Epithelial cell of esophagus (primary cell): ENCODE measurements at places on chromosomes 3 and 15.

- no peak for DNase-seq
Measured at GRCh38 chr15:93245661-93246042, 156.6 kb upstream of the RGMA start.

GRCh38 chr3:5489536-5489935 is 302.0 kb downstream of the EDEM1 start:
- DNase-seq, result no peak

DNA sequence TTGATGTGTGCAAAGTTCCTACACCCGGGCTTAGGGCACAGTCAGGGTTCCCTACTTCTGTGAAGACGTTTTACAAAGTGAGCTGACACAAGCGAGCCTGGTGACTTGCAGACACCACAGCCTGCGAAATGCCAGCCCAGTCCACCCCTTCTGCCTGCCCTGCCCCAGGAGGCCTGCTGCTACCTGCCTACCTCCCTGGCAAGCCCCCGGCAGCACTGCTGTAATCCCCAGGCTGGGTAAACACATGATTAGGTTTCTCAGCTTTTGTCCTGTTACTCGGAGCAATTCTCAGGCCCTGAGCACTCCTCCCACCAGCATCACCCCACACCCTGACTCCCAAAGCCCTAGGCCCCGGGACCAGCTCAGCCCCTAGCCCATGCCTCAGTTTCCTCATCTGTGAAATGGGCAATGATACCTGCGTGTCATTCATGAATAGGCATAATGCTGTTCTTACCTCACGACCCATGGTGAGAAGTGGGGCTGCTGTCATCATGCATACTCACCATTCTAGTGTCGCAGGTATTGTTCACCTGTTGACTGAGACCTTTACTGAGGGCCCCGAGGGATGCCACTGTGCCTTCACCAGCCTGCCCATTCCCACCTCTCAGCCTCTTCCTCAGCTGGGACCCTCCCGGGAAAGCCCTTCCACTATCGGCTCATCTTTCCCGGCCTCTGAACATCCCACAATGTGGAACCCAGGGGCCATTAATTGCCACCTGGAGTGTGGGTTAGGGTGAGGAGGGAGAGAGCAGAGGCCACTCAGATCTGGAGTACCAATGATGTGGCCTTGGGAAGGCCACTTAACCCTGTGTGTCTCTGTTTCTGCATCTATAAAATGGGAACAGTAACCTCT is 31.5 kb upstream of the SLC6A6 start:
- peak; percentile 87 for DNase-seq

- no peak for DNase-seq
Measured at GRCh38 chr3:139737682-139738361, 60.0 kb upstream of the NMNAT3 start.

DNA sequence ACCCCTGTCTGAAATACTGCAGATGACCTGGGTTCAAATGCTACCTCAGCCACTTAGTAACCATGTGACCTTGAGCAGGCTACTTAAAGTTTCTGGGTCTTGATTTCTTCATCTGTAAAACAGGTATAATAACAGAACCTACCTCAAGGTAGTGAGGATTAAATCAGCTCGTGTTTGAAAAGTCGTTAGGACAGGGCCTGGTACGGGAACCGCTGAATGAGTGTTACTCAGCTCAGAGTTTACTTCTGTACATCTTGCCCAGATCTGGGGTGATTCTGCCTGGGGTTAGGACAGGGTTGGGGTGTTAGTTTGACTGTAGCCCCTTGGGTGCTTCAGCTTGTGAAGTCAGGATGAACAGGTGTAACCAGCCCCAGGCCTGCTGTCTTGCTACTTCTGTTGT is 1.8 kb downstream of the SEMA4B start:
- DNase-seq, result no peak

DNA sequence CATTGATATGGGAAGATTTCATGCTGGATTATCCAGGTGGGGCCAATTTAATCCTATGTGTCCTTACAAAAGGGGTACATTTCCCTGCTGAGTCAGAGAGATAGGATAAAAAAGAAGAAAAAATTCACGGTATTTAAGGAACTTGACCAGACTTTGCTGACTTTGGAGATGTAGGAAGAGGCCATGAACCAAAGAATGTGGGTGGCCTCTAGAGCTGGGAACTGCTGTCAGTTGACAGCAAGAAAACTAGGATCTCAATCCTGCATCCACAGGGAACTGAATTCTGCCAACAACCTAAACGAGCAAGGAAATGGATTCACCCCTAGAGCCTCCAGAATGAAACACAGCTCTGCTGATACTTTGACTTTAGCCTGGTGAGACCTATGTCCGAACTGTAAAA is 148.1 kb upstream of the SLC24A5 start:
- no peak for DNase-seq

GRCh38 chr3:128382221-128382807 is 84.4 kb downstream of the DNAJB8 start:
- DNase-seq, result no peak

- DNase-seq, result no peak
Measured at GRCh38 chr15:100560323-100560722, 31.6 kb upstream of the CERS3 start.

GRCh38 chr3:18194431-18194830 is 230.7 kb downstream of the SATB1 start:
- peak; percentile 28 for DNase-seq

GRCh38 chr3:129317014-129317771 is 38.5 kb downstream of the HMCES start:
- DNase-seq, result no peak

- DNase-seq, result peak; percentile 31
Measured at GRCh38 chr15:76866716-76867321, 38.3 kb downstream of the SCAPER start.

GRCh38 chr15:92984161-92984560 is 84.0 kb downstream of the CHD2 start:
- DNase-seq, result no peak

DNA sequence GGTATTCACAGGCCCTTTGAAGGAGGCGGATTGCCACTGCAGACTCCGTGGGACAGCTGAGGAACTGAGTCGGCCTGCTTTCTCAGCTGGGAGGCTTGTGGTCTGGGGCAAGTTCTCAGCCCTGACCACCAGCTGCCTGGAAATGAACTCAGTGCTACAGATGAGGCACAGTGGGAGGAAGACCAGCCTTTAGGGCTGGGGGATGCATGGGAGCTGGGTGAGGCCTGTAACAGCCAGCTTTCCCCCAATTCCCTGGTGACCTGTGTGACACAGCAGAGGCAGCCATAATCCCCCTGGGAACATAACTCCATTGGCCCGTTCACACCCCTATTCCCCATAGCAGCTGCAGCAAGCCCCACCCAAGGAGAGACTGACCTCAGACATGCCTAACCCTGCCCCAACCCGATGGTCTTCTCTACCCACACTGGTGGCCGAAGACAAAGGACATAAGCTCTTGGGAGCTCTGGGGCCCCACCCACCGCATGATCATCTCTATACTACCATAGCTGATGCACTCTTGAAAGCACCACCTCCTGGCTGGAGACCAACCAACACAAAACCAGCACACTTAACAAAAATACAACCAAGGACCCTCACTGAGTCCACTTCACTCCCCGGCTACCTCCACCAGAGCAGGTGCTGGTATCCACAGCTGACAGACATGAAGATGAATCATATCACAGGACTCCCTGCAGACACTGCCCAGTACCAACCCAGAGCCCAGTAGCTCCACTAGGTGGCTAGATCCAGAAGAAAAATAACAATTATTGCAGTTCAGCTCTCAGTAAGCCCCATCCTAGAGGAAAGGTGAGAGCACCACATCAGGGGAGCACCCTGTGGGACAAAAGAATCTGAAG is 24.9 kb downstream of the ZMAT3 start:
- peak; percentile 36 for DNase-seq

DNA sequence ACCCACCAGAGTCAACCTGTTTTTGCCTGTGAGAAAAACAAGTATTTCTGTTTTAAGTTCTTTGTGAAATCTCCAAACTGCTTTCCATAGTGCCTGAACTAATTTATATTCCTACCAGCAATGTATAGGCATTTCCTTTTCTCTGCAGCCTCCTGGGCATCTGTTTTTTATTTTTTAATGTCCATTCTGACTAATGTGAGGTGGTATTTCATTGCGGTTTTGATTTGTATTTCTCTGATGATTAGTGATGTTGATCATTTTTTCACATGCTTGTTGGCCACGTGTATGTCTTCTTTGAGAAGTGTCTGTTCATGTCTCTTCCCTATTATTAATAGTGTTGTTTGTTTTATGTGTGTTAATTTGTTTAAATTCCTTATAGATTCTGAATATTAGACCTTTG is 820.5 kb downstream of the MCTP2 start:
- no peak for DNase-seq

DNA sequence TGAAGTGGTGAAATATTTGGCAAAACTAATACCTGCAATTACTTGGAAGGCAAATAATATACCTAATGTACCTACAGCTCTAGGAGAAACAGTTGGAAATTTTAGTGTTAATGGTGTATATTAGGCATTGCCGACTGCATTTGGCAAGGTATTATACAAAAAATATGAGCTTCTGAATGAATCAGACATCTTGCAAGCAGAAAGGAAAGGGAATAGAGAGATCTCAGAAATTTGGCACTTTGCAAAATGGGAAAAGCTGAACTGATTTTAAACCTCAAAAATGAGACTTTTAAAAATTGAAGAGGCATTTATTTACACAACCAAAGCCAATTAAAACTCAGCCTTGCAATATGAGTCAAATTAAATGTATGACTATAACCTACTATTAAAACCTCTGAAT is 40.2 kb upstream of the C15orf61 start:
- DNase-seq, result no peak

DNA sequence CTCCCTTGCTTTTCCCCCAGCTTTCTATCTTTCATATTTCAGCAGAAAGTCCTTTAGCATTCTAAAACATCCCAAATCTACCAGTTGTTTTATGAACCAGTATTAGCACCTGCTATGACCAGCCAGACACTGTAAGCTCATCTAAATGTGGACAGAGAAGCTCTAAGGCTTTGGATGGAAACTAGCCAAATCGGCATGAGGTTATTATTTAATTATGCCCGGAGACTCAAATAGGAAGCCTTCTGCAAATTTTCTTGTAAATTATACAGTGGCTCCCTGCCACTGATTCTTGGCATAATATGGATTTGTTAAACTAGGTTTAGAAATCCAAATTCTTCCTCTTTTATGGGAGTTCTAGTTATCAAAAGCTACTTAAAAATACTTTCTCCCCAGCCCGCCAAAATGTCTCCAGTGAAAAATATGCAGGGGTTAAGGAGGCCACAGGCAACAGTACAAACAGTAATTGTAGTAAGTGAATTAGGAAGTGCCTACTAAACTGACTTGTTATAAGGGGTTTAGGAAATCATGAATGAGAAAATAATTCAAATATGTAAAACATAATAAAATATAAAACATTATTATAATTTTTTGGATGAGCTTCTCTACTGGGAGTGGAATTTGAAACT is 15.4 kb downstream of the MYH15 start:
- DNase-seq, result no peak

DNA sequence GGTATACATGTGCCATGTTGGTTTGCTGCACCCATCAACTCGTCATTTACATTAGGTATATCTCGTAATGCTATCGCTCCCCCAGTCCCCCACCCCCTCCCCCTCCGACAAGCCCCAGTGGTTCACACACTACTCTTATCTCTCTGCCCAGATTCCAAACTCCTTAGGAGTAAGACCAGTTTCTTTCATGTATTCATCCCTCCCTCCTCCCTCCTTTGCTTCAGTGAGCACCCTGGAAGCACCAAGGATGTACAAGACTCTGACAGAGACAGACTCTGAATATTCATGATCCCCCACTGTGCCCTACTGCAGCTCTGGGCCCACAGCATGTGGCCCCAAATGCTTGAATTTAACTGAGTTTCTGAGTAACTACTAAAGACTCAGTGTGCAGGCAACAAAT is 113.8 kb upstream of the RAD18 start:
- no peak for DNase-seq

DNA sequence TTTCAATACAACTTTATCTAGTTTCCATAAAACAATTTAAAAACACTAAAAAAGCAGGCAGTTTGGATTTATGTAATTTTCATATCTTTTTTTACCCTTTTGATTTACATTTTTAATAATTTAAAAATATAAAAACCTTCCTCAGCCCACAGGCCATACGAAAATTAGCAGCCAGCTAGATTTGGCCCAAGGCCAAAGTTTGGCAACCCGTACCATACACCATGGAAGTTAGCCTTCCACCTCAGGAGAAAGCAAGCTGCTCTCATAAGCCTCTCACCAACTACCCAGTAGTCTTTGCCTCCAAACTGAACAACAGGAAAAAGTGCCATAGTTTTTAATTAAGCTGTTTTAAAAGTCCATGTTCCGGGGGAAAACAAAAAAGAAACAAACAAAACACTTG is 107.3 kb upstream of the TRIM42 start:
- DNase-seq, result no peak
